ENCODE measurements at places on chromosomes 4 and X. TPM values are rescaled to one million over a fixed set of nuclear protein-coding genes. Genes with fewer than 3 reads are reported as not detected.

GRCh38 chr4:26183017-26183416 lies 137.8 kb upstream of the RBPJ start:
- no peak for DNase-seq

- DNase-seq, result no peak
Measured at GRCh38 chr4:123443401-123444289, 47.0 kb downstream of the SPRY1 start.

- DNase-seq, result no peak
Measured at GRCh38 chr4:147482281-147482680, 1.4 kb downstream of the EDNRA start.

DNA sequence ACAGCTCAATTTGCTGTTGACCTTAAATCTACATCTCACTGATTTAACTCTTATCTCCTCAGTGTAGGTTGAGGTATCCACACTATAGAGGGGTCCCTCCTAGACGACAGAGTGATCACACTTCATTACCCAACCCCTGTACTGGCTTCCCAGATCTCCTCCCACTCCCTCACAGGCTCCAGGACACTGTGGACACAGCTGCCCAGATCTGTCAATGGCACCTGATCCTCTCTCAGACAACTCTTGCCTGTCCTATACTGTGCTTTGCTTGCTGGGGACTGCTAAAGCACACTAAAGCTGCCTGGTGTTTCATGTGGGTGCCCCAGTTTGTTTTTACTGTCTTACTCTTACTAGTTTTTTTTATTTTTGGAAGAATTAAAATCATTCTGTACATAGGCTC lies 27.9 kb downstream of the RAB40AL start:
- DNase-seq, result no peak

- no peak for DNase-seq
Measured at GRCh38 chr4:123304151-123304964, 92.2 kb upstream of the SPRY1 start.

GRCh38 chrX:9829308-9830267 lies 43.4 kb downstream of the SHROOM2 start:
- no peak for DNase-seq

- no peak for DNase-seq
Measured at GRCh38 chr4:55303760-55304165, 42.3 kb upstream of the SRD5A3 start.

DNA sequence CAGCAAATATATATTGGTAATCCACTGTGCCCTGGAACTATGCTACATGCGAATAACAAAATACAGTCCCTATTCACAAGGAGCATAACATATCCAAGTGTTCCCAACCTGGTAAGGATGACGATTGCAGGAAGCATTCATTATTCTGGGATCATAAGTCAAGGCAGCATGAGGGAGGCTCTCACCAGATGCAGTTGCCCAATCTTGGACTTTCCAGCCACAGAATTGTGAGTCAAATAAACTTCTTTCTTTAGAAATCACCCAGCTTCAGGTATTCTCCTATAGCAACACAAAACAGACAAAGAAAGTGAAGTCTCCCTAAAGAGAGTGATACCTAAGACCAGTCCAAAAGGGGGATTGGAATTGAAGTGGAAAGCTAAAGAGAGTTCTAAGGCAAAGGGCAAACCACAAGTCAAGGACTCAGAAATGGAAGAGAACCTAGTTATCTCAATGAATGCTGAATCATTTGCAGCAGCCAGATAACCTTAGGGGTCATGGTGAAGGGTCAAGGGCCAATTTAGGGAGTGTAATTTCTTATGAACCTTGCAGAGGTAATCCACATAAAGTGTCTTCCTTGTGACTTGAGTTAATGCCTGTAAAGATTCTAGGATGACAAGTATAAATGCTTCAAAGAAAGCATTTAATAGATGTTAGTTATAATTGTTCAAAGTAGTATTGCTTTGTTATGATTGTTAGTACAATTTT lies 103.1 kb upstream of the PCDH7 start:
- DNase-seq, result no peak

GAB1 gene
- total RNA-seq, result 0.27 TPM

UGT2B7 gene
- total RNA-seq, result not detected

NHS gene
- total RNA-seq, result 0.36 TPM

ENAM gene
- total RNA-seq, result not detected

SLAIN2 gene
- 47.0 TPM for total RNA-seq

VCX3A gene
- total RNA-seq, result not detected

USP27X gene
- total RNA-seq, result 2.7 TPM

GBA3 gene
- total RNA-seq, result not detected

DMD gene
- total RNA-seq, result 0.47 TPM

MSX1 gene
- total RNA-seq, result not detected

ADGRL3 gene
- not detected for total RNA-seq

STATH gene
- total RNA-seq, result not detected
